ENCODE measurements at places on chromosomes 1 and 21.

- DNase-seq, result no peak
Measured at GRCh38 chr21:33171616-33172169, 58.0 kb upstream of the IFNAR2 start.

DNA sequence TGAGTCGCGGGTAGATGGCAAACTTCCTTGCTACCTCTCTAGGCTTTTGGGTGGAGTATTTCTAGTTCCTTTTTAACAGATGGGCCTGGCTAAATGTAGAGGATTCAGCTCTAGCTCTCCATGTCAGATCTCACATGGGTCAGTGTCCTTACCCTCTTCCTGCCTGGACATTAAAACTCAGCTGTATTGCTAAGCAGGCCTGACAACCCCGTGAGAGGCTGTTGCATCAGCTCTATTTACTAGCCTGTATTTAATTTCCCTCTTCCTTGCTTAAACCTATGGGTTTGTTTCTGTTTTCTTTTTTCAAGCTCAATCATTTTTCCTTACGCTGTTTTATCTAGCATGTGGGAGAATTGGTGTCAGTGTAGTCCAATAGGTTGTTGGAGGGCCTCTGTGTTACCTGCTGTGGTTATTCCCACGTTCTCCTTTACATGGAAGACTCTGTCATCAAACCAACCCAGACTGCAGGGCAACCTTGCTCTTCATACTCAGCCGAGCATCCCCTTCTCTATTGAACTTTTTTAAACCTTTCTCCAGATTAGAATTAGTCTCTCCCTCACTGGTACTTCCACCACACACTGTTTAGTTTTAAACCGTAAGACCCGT, 79.5 kb upstream of the BACH1 start:
- no peak for DNase-seq

- DNase-seq, result no peak
Measured at GRCh38 chr1:113975211-113975895, 3.9 kb upstream of the OLFML3 start.

DNA sequence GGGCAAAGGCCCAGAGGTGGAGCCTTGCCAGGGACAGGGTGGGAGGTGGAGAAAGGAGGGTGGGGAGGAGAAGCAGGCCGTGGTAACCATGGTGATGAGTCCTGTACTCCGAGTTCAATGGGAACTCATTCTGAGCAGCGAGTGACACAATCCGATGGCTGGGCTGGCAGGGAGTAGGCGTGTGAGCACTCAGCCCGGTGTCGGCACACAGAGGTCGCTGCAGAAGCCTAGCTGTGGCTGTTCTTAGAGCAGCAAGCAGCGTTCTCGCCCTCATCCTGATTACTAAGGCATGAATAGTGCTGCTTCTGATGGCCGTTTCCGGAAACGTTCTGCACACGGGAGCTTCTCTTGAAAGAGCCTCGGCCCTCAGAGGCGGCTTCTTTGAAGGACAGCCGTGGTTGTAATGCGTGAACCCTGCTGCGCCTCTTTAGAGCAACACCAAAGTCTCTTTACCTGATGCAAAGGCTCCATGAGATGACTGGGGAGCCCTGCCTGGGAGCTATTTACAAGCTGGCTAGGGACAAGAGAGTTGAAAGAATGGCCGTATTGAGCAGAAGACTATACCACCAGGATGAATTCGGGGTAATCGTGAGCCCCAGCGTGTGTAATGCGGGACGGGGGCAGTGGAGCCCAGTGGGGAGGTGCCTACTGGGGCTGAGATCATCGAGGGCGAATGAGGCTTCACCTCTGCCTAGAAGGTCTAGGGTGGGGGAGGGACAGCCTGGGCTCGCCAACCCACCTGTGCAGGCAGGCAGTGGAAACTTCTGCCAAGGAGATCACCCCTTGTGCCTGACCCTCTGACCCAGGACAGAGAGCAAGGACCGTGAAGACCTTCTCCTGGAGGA, 72.8 kb upstream of the PAX7 start:
- DNase-seq, result peak; percentile 63

DNA sequence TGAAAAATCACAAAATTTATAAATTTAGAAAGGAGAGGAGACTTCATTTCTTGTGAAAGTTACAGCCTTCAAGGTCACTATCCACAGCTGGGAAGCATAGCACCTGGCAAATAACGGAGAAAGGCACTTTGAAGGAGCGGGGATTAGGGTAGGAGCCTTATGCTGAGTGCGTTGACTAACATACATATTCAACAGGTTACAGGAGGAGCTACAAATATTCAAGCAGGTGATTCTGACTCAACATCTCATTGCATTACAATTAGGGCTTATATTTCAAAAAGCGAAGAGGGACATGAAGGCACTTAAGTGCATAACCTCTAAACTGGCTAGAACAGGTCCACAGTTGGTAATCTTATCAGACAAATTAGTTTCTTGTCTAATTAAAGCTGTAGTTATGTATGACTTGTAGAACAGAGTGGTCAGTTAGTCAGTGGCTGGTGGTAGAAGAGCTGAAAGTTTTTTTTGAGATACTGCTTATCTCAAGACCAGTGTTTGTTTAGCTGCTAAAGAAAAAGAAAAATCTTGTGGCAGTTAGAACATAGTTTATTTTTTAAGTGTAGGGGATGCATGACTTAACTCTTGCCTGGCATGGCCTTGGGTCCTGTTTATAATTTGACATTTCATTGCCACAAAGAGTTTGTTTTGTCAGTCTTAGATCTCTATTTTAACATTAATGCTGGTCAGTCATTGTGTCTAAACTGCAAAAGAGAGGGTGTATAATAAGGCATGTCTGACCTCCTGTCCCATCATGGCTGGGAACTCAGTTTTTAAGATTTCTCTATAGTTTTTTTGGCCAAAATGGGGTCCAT, 311.5 kb downstream of the DUSP10 start:
- no peak for DNase-seq

DNA sequence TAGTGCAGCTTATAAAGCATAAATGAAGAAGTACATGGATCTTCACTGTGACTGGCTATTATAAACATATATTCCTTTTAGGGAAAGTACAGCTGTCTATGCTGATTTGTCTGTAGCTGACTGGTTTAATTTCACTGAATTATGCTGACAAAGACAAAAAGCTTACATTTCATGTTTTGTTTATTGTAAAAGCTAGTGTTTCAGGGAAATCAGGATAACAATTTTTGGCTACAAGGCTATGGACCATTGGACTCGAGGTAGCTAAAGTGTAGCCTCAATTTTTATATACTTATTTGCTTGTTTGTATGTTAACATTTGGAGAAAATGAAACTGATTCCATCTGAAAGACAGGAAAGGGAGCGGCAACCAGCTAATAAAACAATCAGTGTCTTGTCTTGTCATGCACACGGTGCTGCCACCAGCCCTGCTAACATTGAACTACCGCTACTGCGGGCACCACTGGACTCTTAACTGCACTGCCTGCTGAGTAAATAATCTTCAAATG, 480.2 kb downstream of the COL11A1 start:
- DNase-seq, result no peak

- DNase-seq, result no peak
Measured at GRCh38 chr1:15866721-15867201, 19.3 kb downstream of the SPEN start.

- DNase-seq, result no peak
Measured at GRCh38 chr21:15250384-15250783, 185.6 kb upstream of the NRIP1 start.

DNA sequence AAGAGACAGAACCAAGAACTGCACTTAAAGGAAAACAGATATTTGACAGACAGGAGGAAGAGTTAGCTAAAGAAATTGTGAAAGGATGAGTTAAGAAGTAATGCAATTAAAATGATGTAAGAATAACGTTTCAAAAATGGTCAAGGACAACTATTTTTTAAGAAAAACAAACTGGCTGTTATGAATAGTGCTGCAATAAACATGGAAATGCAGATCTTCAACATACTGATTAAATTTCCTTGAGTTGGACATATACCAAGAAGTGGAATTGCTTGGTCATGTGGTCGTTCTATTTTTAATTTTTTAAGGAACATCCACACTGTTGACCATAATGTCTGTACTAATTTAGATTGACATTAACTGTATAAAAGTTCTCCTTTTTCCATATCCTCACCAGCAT, 23.1 kb upstream of the PHTF1 start:
- no peak for DNase-seq

- DNase-seq, result no peak
Measured at GRCh38 chr1:231639819-231640218, 13.2 kb downstream of the DISC1 start.

- DNase-seq, result no peak
Measured at GRCh38 chr1:202540448-202540847, 169.8 kb downstream of the SYT2 start.

DNA sequence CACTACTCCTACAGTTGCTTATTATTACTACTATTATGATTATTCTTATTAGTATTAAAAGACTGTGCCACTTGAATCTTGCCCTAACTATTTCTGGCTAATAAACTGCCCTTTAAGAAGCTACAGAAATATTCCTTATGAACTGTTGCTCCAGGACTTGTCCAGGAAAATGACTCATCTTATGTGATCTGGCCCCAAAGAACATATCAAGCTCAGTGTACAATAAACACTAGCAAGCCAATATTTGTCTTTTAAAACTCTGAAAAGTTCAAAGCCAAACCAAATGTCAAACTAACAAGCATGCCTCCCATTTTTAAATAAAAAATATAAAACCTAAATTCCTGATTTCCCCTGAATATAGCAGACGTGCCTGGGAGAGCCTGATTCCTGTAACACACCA, 88.7 kb upstream of the SIM2 start:
- DNase-seq, result no peak

GRCh38 chr1:88237058-88237457, 447.0 kb upstream of the PKN2 start:
- no peak for DNase-seq

DNA sequence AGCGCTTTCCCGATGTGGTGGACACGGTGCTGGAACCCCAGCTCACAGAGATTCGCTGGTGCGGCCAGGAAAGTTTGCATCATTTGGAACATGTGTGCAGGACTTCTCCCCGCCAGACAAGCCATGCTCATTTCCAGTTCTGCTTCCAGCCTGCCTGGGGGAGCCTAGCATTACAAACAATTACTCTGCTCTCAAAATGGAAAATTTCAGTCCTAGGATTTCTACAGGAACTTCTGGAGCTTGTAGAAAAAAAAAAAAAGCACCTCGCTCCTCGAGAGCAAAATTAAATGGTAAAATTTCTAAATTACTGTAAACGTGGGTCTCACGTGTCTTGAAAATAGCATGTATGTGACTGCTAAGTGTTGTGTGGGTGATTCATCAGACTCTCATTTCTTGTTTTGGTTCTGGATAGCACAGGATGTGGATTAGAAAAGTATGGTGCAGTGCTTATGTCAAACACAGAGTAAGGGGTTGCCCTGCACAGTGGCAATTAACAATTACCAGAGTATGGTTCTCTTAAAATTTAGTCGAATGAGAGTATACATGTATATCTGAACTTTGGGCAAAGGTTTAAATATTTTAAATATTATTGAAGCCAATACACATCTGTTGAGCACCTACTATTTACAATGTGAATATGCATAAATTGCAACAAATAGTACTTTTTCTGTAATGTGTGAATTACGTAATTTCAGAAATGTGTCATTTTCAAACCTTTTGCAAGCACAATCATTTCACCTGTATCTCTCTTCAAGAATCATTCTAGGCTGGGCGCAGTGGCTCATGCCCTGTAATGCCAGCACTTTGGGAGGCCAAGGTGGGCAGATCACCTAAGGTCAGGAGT, 61.8 kb upstream of the PTGFRN start:
- DNase-seq, result no peak

DNA sequence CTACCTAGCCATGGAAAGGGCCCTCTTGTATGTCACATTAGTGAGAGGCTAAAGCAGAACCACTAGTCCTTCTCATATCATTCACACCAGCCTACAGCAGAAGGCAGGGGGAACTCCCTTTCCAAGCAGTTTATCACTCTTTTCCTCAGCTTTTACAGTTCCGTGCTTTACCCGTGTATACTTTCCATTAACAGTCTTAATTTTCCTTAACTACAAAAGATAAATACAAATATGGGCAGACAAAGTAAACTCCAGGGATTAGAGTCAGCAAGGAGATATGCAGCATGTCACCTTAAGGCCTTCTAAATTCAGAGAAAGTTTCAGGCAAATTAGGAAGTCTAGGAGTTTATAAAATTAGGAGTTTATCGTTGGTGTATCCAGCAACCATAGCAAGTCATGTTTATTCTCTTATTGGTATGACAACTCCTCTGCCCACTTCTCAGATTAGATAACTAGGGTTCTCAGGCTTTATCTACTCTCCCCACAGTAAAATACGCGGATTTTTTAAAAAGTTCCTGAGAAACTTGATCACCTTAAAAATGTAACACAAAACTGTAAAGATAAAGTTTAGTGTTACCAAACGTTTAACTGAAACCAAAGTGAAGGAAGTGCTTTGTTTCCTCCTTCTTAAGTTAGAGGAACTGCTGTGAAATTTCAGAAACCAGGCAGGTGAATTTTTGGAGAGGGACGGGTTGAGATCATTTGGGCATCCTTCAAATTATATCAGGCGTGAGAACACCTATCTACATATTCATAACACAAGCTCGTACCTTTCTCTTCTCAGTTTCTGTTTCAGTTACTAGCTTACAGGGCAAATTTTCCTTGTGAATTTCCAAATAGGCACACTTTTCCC, 42.7 kb upstream of the SLC19A2 start:
- DNase-seq, result no peak

GRCh38 chr1:47875831-47876586, 121.2 kb downstream of the TRABD2B start:
- no peak for DNase-seq

DNA sequence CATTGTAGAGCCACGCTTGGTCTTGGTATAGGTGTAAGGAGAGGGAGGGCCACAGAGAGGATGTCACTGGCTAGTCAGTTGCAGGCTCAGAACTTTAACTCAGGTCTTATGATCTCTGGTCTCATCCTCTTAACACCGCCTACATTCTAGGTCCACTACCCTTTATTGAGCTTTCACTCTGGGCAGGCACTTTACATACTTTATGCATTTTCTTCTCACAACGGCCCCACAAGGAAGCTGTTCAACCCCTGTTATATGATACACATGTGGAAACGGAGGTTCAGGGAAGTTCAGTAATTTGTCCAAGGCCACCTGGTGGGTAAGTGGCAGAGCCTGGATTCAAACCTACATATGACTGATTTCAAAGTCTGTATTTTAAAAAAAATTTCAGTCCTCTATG, 25.3 kb upstream of the RCAN3 start:
- DNase-seq, result no peak

DNA sequence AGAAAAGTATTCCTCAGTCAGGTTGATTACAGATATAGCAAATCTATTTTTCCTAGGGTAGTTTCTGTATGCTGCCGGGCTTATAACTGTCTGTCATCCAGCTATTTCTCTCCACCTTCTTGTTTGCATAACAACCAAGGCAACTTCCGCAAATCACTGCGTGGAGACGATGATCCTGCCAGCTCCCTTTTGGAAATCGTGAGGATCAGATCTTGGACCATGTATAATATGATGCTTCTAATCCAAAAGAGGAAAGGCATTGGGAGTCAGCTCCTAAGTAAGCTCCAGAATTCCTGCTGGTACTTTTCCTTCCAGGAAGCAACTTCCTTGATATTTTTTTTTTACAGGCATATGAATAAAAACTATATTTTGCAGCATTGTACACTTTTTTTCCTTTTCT, 445 bp upstream of the RGS4 start:
- DNase-seq, result no peak
